Activated CD4-positive, alpha-beta T cell treated with anti-CD3 and anti-CD28 coated beads, Interleukin-2, Interleukin-4, amounts not matched to agents 100 ng/mL and 50 ng/mL, durations not matched to agents 16 hours and 8 hours (primary cell): ENCODE measurements at places on chromosomes 11 and 22.

GRCh38 chr11:15418921-15419320 is 304.2 kb downstream of the INSC start:
- no peak for DNase-seq

DNA sequence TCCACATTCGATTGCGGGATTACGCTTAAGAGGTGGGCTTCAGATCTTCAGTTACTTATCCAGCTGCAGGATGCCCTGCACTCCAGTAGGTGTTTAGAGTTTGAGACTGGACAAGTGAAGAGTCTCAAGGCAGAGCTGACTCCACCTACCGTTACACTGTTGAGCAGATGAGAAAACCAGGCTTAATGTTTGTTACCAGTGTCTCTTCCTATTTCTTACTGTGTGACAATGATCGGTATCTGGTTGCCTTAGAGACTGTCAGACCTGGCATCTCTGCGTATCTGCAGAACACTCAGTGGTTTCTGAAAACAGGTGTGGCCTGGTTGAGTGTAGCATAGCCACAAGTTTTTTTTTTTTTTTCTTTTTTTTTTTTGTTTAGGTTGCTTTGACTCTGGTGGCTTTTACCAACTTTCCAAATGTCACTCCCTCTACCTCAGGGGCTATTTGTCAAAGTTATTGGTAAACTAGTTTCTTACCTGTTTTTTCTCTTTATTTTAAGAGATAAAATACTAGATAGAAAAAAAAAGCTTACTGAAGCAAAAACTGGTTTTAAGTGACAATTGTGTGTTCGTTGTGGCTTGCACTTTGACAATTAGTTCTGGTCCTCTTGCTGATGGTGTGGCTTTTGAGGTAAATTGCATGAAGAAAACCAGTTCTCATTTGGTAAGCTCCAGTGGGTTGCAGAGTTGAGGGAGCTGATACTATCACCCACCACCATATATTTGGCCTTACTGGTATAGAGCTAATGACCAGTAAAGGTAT is 284.8 kb downstream of the ETS1 start:
- DNase-seq, result peak; percentile 94

- no peak for DNase-seq
Measured at GRCh38 chr22:24424001-24424900, 3.1 kb upstream of the ADORA2A start.

DNA sequence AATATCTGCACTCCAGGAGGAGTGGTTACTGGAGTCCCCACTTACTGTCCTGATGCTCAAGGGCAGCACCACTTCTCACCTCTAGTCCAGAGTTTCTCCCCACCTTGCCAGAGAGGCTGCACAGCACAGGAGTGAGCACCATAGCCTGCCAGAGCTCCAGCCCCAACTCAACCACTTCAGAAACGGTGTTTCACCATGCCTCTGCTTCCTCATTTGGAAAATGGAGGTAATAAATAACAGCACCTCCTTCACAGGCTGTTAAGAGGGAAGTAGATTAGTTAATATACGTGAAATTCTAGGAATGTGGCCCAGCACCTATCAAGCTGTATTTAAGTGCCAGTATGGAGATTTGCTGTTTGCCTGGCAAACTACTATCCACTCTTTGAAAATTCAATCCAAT is 63.0 kb downstream of the GALNT18 start:
- no peak for DNase-seq

DNA sequence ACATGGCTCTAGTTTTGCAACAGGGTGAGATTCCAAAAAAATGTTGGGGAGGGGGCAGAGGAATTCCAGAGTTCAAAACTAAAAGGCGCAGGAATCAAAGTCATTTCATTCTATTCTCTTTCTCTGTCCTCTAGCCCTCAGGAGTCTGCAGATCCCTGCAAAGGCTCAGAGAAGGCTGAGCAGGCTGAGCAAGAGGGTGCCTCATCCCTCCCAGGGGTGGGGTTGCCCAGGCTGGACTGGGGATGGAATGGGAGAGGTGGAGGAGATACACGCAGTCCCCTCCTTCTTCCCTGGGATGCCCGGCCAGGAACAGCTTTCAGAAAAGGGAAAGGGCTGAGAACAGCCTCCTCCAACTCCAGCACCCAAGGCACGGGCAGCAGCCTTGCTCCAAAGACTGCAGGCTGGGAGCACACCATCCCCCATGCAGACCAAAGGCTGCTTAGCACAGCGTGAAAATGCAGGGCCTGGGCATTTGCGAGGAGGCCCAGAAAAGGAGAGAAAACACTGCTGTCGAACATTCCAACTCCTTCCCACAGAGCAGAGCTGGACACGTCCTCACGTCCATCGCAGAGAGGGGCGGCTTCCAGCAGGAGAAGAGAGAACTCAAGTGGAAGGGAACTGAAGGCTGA is 51.8 kb downstream of the MN1 start:
- no peak for DNase-seq

DNA sequence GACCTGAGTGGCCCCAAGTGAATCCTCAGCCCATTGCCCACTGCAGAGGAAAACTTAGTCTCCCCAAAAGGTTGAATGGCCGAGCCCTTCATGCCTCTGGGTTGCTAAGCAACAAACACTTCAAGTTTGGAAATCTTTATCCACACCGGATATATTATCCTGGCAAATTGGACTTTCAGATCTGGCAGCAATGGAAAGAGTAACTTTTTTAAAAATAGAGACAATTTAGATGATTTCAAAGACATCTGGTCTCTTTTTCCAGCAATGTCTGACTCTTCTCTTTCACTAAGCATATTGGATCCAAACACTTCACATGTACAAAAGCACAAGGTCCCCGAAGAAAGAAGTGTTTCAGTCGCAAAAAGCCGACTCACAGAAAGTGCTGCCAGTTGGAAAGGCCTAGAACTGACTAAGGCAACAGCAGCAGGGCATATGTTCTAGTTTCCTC is 505.3 kb downstream of the SOX6 start:
- DNase-seq, result no peak

- peak; percentile 49 for DNase-seq
Measured at GRCh38 chr11:48109046-48109666, 107.5 kb upstream of the OR4B1 start.

DNA sequence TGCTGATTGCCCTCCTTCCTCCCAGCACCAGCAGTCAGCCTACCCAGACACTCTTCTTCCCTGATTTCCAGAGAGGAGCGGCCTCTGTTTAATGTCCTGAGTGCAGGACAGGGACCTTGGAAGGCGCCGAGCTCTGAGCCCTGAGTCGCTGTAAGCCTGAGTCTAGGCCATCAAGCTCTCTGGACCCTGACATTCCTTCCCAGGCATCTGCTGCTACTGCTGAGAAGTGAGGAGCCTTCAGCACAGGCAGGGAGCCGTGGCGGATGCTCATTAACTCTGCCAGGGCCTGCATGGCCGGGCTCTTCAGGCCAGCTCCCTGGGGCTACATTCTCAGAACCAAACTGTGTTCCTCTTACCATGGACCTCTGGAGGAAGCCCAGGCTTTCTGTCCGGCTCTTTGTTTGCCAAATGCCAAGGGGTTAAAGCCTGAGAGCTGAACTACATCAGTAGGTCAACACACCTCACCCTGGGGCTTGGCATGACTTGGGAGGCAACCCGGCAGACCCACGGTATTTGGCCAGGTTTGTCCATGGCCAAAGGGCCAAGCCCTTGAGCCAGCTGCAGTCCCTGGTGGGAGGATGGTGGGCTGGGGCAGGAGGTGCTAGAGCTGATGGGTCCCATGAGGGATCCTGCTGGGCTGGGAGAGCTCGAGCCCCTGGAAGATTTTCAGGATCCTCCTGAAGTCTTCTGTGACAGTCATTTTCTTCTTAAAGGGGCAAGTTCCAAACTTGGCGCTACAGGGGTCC is 721.4 kb downstream of the BRD1 start:
- no peak for DNase-seq

DNA sequence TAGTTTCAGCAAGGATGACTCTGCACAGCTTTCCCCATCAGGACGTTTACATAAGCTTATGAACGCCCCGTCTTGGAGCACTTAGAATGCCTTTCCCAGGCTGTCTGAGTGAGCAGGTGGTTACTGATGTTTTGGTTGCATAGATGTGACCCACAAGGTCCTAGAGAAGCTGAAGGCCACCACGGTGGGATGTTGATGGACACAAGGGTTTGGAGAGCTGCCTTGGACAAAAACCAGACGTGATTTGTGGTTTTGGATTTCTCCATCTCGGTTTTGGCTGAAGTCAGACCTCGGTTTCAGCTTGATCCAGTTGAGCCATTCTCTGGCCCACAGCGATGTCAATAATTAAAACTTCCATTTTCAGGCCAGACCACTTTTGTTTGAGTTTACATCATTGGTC is 151.9 kb downstream of the LDLRAD3 start:
- no peak for DNase-seq

- DNase-seq, result no peak
Measured at GRCh38 chr11:116427903-116428637, 344.7 kb downstream of the BUD13 start.

DNA sequence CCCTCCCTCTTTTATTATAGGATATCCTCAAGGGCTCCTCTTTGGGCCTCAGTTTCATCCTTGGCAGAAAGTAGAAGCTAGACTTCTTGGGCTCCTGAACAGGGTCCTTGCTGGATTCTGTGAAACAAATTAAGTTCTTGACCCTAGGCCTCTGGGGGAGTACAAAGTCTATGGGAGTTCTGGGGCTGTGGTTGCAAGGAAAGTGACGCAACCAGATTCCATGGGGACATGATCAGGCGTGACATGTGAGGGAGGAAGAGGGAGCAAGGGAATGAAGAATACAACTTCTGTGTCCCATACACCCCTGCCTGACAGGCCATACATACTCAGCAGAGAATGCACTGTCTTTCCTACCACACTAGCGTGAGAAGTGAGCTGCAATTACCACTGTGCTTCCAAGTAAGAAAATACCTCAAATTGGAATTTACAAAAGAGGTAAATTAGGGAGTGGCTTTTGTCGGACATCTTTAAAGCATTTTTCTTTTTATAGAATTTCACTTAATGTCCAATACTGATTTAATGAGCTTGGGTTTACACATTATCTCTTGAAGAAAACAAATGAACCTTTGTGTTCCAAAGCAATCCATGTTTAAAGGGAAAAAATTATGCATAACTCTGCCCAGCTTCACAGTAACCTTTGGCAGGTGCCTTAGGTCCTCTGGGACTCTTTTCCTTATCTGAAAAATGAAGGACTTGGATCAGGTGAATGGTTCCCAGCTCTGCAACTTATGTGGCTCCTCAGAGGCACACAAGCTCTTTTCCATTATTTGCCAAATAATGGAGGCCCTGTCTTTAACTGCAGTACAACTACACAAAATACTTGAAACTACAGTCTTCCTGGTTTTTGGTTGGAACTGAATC is 38.9 kb downstream of the LIMK2 start:
- DNase-seq, result no peak
